ENCODE measurements at places on chromosomes 16 and 17.
A peak's percentile ranks its signal among the peaks of the same experiment; 100 is the strongest.

GRCh38 chr16:69315486-69316311 lies 4.5 kb downstream of the VPS4A start:
- DNase-seq = no peak

DNA sequence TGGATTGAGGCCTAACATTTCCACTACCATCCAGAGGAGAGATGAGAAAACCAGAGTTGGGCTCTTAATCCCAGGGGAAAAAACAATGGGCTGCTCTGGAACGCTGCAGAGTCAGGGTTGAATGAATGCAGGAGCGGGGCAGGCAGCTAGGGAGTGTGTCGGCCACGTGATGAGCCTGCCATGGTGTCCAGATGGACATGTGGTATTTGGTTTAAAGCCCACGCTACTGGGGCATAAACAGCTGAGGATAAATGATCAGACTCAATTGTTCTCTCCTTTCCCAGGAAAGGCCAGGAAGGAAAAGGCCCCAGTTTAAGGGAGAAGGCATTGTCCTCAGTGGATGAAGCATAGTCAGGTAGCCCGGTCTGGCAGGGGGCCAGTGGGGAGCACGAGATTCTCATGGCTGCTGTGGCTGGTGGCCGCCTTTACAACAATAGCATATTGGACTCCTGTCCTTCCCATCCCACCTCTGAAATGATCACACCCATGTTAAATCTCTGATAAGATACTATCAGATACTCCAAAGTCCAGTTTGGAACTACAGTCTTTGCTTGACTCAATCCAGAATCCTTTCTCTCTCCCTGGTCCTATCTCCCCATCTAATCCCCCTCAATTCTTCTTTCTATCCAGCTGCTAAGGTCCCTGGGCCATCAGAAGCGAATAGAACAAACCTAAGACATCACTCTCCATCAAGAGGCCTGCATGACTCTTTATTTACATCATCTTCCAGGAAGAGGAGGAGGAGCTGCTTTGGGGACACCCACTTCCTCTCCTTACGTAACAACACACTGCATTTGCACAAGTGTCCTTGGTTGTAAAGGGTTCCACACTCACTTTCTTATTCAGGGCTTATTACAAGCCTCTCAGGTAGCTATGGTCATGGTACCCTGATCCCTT lies 20.4 kb downstream of the CA4 start:
- peak; percentile 43 for DNase-seq

DNA sequence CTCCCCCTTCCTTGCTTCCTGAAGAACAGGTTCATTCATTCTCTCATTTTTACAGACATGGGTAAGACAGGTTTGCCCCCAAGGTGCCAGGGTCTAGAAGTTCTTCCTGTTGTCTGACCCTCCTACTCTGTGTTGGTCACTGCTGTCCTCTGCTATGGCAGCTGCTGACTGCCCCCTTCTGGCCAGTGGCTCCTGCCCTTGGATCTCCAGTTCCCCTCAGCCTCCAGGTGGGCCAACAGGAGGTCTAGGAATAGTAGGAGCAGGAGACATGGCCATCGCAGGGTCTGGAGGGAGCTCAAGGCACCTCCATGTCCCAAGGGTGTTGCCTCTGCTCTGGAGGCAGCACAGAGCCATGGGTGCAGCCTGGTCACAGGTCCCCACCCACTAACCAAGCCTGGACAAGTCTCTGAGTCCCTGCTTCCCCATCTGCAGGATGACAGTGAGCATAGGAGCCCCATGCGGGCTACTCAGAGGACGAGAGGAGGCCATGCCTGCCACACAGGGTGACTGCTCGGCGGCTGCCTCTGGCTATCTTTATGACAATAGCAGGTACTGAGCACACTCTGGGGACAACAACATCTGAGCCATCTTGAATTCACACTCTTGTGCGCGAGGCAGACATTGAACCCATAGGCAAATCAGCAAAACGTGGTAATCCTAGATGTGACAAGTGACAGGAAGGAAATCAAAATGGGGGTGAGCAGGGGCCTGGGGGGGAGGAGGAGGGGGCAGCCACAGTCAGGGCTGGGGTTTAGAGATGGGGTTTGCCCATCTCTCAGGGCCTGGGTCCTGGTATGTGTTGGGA lies 27.0 kb upstream of the NXPH3 start:
- no peak for DNase-seq

- DNase-seq = no peak
Measured at GRCh38 chr17:79925242-79925957, 86.2 kb upstream of the CBX4 start.

- no peak for DNase-seq
Measured at GRCh38 chr16:9817586-9817985, 364.6 kb downstream of the GRIN2A start.

DNA sequence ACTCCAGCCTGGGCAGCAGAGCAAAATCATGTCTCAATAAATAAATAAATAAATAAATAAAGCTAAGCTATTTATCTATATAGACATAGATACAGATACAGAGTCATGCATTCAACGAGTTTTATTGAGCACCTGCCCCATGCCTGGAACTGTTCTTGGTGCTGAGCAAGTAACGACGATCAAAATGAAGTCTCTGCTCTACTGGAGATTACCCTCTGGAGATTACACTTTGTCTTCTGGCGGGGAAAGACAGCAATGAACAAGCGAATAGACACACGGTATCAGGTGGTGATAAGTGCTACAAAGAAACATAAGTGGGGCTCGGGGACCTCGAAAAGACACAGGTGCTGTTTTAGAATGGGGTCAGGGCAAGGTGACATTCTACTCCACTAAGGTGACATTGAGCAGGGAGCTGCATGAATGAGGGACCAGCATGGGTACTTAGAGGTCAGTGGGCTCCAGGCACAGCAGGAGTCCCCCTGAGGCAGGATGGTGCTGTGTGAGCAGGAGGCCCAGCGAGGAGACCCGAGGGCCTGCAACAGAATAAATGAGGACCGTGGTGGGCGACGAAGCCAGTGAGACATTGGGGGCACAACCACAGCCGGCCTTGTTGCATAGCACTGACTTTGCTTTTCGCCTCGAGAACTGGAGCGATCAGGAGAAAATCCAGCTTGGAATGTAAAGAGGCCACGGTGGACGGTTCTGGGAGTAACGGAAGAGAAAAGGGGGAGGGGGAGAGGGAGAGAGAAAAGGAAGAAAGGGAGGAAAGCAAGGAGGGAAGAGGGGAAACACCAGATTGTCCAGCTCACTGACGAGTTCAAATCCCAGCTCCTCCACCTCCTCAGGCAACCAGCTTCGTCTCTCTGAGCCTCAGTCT lies 42.4 kb upstream of the MEAK7 start:
- DNase-seq = no peak

DNA sequence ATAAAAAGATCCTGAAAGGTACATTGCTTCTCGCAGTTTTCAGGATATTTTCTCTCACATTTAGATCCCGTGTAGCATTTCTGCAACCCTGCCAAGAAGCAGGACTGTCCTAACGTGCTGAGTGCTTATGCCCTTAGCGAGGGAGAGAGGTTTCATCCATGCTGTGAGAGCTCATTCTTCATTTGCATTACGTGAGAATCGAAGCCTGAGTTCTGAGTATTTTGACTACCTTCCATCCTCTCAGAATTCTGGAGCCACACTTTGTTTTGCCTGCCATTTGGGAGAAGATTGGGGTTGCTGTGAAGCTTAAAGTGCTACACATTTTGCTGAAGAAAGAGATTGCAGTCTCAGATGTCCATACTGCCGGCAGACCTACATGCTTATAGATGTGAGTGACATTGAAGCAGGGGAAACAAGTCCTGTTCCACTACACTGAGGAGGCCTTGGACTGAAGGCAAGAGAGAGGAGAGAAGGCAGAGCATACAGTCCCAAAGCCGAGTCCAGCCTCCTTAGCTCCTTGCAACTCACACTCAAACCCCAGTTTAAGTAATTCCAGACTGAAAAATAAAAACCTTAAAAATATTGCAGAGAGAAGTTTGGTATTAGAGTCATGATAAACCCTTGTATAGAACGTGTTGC lies 183.0 kb downstream of the PRKCA start:
- no peak for DNase-seq

GRCh38 chr17:74838274-74838673 lies 21.4 kb downstream of the GRIN2C start:
- DNase-seq = no peak

- DNase-seq = no peak
Measured at GRCh38 chr17:47844227-47844626, 3.2 kb upstream of the SCRN2 start.

DNA sequence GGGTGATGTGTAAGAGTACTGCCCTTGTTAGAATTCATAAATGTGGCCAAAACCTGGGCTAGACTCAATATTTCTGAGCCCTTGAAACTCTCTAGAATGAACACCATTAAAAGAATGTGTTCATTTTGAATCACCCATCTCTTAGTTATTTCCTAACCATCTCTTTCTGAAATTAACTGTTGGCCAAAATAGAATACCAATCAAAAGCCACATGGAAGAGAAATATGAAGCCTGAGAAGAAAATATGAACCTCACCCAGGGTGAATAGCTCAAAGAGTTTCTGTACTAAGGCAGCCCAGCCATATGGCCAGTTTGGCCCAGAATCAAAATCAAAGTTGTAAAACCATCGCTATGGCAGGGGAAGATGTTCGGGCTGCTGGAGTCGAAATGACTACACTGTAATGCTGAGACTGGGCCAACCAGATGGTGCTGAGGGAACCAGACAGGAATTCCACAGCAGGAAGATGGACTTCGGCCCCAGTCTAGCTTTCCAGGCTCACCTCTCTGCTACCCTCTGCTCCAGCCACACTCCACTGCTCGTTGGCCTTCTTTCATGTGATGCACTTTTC lies 154.3 kb upstream of the ZFHX3 start:
- DNase-seq = no peak

GRCh38 chr16:89828199-89828869 lies at the start of gene SPIRE2:
Gene SPIRE2, plus strand, starts transcription at chr16:89828475. Its CDS starts 76 bp downstream, at chr16:89828551.
- peak; percentile 77 for DNase-seq

- no peak for DNase-seq
Measured at GRCh38 chr16:55392701-55393100, 68.7 kb downstream of the IRX6 start.

GRCh38 chr16:84647828-84648594 lies at the start of gene KLHL36:
Gene KLHL36, plus strand, starts transcription at chr16:84648511. Its CDS starts 2,357 bp downstream, at chr16:84650868.
- peak; percentile 82 for DNase-seq

DNA sequence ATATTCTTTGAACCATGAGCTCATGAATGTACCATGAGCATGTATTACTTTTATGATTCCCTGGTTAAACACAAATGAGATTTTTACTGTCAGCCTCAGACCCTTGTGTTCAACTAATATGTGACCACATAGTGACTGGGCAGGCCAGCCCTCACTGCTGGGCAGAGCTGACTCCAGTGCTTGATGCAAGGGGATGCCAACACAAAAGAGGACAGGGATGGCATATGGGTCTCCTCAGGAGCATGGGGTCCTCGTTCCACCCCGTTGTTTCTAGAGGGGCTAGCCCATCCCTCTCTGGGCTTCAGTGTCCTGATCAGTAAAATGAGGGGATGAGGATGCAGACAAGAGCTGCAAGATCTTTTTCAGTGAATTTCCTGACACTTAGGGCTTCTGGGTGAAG lies 19.3 kb downstream of the CFAP20 start:
- DNase-seq = no peak

DNA sequence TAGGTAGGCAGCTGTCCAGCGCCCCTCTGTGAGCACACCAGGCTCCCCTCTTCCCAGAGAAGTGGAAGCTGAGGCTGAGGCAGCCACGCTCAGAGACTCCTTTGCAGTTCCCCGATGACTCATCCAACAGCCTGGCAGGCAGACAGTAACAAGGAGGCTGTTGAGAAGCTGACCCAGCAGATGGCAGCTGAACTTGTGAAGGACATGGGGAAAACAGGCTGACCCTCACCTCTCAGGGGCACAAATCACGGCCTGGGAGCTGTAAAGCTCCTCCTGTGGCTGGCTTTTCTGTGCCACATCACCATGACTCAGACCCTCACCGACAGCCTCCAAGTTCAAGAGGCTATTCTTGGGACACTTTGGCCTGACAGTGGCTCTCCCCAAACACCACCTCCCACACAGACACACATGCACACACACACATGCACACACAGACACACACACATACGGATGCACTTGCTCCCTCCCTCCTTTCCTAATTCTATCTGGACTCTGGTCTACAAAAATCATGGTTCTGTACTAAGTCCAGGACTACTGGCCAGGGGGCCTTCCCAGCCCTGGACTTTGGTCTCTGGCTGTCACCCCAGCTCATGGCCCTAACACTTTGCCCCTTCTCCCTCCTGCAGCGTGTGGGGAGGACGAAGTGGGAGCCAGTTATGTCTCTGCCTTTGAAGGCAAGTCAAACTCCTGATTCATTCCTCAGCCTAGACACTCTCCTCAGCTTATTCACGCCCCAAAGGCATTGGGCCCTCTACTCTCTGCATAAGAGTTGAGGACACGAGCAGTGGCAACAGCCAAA lies 23.2 kb downstream of the MAP3K14 start:
- DNase-seq = no peak

GRCh38 chr17:4004517-4005295 lies 40.5 kb upstream of the ATP2A3 start:
- DNase-seq = peak; percentile 55

GRCh38 chr16:19162085-19162484 lies 6.0 kb upstream of the SYT17 start:
- DNase-seq = no peak

GRCh38 chr16:8721336-8722024 lies 47.1 kb downstream of the ABAT start:
- no peak for DNase-seq

DNA sequence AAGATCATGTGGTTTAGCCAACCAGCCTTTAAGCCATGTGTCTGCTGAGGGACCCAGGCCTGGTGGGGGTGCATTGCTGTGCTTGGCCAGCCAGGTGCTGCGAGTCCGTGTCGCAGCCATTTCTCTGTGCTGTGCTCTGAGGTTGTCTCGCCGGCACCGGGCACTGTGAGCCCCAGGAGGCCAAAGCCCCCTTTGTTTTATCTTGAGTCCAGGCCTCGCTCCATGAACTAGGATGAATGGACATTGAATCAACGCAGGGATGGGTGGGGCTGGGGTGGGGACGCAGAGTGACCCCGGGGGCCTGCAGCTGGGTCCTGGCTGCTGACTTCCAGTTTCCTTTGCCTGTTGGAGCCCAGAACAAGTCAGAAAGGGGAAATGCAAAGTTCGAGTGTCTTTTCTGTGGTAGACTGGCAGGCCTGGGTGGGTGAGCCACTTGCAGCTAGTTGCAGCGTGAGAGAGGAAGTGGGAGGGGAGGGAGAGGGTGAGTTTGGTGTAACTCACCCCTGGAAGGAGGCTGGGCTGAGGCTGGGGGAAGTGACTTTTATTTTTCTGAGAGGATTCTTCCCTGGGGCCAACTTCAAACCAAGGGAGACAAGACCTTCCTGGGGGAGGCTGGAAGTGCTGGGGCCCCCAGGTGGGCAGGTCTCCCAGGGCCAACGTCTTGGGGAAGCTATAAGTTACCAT lies 324.7 kb downstream of the SEC14L1 start:
- peak; percentile 83 for DNase-seq

- no peak for DNase-seq
Measured at GRCh38 chr16:89090182-89090630, 3.4 kb upstream of the ACSF3 start.

- no peak for DNase-seq
Measured at GRCh38 chr17:48605991-48606891, 1.5 kb upstream of the HOXB6 start.

Data from CD4-positive, alpha-beta T cell treated with Interleukin-21 for 1 hour (primary cell).